ENCODE measurements at places on chromosomes 2 and 18.

- no peak for DNase-seq
These were observed 60.0 kb upstream of the TEX51 start for GRCh38 chr2:126838716-126838985.

DNA sequence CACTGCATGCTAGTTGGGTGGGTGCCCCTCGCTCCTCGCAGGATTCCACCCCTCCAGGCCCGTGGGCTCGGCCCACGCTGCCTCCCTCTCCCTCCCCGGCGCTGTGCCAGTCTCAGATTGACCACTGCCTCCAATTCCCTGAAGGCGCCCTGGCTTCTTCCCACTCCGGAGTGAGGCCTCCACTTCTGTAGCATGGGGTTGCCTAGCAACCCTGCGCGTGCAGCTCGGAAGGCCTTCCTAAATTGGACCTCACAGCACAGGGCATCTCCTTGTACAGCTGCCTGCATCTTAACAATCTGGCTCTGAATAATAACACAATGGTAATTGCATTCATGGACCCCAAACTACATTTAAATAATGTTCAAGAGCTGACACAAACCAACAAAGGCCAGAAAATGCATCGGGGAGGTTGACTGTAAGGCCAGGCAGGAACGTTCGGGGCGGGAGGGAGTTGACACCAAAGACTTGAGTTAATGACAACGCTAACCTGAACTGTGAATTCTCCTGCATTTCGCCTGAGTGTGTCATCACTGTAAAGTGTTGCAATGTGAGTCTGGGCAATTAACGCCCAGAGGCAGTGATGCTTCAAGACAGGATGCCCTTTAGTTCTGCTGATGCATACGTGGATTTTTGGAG, 222.9 kb downstream of the ZBTB7C start:
- DNase-seq = no peak

DNA sequence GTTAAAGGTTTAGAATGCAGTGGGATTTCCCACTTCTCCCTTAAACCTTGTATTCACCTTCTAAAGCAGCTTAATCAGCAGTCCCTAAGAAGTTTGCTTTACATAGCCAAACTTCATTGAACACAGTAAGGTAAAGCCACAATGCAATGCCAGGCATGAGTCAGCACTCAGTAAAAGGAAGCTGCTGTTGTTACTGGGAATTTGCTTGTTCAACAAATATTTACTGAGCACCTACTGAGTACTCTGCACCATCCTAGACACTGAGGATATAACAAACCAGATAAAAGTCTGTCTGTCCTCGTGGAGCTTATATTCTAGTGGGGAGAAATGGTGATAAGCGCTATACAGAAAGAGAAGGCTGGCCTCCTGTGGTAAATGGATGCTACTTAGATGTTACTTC, 162.7 kb downstream of the PKP4 start:
- DNase-seq = no peak

- no peak for DNase-seq
These were observed 172.9 kb upstream of the KLHL29 start for GRCh38 chr2:23211987-23212583.

DNA sequence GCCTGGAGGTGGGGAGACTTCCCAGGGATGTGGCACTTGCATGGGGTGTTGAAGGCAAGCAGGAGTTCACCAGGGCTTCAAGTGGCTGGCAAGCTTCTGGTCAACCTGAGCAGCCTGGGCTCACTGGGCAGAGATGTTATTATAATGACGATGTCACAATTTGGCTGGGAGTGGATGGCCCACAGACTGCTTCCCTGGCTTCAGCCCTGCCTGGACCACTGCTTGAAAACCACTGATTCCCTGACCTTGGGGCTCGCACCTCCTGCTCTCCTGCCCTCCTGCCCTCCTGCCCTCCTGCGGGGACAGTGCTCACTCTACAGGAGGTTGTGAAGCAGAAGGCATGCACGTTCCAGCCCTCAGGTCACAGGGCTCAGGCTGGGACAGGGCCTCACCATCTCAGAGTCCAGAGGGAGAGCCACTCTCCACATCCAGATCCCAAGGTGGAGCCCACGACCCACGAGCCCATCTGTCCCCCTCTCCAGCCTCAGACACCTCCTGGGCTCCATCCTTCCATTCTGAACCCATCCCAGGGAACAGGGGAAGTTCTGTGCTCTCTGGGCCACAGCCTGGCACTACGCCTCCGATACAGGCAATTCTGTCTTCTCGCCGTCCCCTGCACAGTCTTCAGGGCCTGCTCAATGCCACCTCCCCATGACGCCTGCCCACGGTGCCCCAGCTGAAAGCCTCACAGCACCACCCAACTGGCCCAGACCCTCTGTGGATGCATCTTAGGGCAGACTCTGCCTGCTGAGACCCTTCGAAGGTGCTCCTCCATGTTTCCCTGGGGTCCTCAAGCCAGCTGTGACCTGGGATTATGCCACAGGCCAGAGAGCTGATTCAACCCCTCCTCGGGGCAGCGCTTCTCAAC, 241.6 kb upstream of the RAB6C start:
- no peak for DNase-seq

DNA sequence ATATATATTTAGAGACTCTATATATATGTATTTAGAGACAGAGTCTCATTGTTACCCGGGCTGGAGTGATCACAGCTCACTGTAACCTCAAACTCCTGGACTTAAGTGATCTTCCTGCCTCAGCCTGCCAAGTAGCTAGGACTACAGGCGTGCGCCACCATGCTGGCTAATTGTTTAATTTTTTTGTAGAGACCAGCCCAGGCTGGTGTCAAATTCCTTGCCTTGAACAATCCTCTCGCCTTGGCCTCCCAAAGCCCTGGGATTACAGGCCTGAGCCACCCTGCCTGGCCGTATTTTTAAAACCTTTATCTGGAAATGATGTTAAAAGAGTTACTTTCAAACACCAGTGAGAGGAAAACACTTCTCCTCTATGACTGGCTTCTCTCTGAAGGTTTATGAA, 30.9 kb upstream of the PGAP1 start:
- no peak for DNase-seq

- no peak for DNase-seq
These were observed 10.8 kb upstream of the ALLC start for GRCh38 chr2:3647246-3647645.

DNA sequence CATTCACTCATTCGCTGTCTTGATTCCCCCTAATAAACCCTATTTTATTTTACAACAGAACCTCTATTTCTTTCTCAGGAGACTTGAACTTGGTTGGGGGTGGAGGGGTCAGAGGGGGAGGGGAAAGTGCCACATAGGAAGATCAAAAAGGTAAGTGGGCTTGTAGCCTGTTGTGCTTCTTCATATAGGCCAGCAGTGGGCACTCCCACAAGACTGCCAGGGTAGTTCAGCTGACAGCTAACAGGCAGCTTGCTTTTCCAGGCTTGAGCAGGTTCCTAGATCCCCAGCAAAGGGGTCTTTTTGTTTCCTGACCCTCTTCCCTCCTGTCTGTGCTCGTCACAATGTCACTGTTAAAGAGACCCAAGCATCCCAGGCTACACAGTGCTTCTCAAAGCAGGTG, 829 bp upstream of the KIAA2012 start:
- no peak for DNase-seq

DNA sequence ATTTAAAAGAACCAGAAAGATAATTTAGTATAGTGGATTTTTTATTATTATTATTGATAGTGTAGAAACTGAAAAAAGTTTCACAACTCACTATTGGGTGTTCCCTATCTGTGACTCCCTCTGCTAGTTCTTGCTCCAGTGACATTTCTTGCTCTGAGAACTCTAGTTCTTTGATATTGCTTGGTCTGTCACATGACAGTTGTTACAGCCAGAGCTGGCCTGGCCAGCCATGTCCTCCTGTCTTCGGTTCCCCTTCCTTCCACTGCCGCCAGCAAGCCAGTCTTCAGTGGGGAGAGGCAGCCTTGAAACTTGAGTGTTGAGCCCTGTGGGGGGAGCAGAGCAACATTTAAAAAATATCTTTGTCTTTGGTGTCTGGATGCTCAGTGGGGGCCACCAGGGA, 7.6 kb upstream of the THOC1 start:
- no peak for DNase-seq

GRCh38 chr2:166138144-166138543, 10.3 kb upstream of the SCN1A start:
- no peak for DNase-seq

- no peak for DNase-seq
These were observed 69.8 kb downstream of the CDH19 start for GRCh38 chr18:66534110-66534509.

- no peak for DNase-seq
These were observed 104.6 kb upstream of the CTDP1 start for GRCh38 chr18:79574938-79575525.

DNA sequence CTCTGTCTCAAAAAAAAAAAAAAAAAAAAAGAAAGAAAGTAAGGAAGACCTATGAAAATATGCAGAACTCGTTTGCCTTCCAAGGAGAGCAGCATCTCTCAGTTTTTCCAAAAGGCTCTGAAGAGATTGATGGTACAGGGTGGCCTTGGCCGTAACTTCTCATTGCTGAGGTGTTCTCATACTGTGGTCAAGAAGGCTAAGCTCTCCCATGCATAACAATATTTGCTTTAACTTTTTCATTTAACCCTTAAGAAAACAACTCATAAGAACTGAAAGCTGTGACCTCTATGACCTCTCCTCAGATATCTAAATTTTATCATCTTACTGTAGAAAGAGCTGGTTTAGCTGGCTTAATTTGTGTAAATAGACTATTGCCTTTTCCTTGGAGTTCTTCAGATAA, 37.1 kb upstream of the GATA6 start:
- DNase-seq = no peak

DNA sequence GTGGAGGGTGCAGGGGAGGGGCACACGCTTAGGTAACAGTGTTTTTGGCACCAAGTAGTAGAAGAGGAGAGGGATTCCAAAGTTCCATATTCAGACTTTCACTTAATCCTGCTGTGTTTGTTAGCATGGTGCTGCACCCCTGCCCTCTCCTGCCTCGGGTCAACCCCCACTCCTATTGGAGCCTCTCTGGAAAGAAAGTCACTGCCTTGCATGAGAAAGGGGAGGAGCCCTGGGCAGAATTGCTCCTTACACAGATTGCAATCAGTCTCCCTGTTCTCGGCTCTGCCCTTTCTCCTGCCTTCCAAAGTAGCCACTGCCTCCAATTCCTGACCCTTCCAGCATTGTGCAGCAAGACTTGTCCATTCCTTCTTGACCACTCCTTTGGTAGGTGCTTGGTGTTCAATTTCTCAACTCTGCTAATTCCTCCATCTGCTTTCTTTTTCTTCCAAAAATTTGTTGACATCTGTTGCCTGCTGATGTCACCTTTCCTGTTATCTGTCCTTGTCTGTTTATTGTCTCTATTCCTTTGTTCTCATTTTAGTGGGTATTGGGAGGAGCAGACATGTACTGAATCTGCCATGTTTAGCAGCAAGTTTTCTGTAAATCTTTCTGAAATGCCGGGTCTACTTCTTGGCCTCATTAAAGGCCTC, 225.4 kb downstream of the LOXHD1 start:
- no peak for DNase-seq

DNA sequence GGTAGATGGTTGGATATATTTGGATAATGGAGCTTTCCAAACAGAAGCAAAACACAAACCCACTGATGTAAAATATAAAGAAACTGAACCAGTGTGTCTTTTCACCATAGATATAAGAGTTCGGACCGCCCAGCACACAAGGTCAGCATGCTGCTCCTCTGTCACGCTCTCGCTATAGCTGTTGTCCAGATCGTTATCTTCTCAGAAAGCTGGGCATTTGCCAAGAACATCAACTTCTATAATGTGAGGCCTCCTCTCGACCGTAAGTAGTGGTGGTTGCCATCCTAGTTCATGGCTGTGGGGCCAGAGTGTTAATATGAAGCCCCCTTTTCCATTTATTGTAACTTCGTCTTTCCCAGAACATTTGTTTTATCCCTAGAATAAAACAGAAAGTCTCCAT, 125.2 kb upstream of the LYPD6 start:
- DNase-seq = no peak

DNA sequence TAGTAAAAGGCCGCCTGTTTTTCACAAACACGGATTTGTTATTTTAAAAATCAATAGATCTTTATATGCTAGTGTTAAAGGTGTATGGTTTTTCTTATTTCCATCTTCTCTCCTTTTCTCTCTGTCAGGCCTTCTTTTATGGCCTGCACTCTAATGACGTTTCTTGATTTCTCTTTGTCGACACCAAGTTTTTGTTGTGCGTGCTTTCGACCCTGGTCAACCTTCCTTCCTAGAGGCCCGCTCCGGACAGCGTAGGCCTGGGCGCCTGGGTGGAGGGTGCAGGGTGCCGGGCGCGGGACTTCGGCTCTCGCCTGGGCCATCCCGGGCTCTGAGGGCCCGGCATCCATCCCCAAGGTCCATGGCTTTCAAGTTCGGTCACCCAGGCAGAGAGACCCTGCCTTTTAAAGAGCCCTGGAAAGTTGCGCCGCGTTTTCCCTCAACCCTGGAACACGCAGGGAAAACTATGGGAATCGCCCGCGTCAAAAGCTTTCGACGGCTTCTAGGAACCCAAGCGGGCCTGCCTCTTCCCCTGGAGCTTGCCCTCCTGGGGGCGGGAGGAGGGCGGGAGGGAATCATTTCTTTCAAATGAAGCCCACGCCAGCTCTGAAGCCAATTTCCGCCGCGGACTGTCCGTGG, 4.1 kb upstream of the SATB2 start:
- no peak for DNase-seq

GRCh38 chr2:214740867-214741395, 68.6 kb downstream of the BARD1 start:
- DNase-seq = no peak

- no peak for DNase-seq
These were observed 490.2 kb upstream of the KLHL29 start for GRCh38 chr2:22894761-22895160.

GRCh38 chr2:229955663-229956062, 33.4 kb downstream of the FBXO36 start:
- no peak for DNase-seq

GRCh38 chr2:85709401-85709811, 15.2 kb downstream of the GNLY start:
- no peak for DNase-seq

DNA sequence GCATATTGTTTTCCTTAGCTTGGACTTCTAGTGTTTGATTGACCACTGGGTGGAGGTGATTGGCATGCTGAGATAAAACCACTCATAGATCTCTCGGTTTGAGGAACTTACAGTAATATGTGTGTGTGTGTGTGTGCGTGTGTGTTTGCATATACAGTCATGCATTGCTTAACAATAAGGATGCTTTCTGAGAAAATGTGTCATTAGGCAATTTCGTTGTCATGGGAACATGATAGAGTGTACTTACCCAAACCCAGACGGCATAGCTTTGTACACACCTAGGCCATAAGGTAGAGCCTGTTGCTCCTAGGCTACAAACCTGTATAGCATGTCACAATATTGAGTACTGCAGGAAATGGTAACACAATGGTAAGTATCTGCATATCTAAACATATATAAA, 167.3 kb downstream of the NYAP2 start:
- DNase-seq = no peak

- DNase-seq = peak; percentile 24
These were observed 79.6 kb upstream of the B3GNT7 start for GRCh38 chr2:231315896-231316295.

- no peak for DNase-seq
These were observed 506.5 kb upstream of the NRP2 start for GRCh38 chr2:205175831-205176230.

DNA sequence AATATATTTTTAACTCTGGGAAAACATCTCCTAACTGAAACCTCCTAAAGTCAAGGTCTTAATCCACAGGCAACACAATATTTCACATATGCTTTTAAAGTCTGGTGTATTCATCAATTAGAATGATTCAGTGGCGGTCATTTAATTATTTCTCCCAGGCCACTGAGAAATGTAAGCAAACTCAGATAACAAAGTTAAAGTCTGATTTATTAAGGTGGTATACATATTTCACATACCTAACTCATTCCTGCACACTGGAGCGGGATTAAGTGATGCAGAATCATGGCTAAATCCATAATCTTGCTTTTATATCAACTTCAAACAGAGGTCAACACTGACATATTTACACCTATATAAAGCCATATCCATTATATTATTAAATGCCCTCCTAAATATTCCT, 43.7 kb downstream of the FRZB start:
- no peak for DNase-seq

Data from CD4-positive, alpha-beta T cell treated with Interleukin-17A for 1 hour (primary cell).